Anterior cingulate cortex (tissue), 58 donors: ENCODE measurements at places on chromosomes 4 and X.

- no peak for DNase-seq
Measured at GRCh38 chr4:85302756-85303155, 172.2 kb upstream of the ARHGAP24 start.

DNA sequence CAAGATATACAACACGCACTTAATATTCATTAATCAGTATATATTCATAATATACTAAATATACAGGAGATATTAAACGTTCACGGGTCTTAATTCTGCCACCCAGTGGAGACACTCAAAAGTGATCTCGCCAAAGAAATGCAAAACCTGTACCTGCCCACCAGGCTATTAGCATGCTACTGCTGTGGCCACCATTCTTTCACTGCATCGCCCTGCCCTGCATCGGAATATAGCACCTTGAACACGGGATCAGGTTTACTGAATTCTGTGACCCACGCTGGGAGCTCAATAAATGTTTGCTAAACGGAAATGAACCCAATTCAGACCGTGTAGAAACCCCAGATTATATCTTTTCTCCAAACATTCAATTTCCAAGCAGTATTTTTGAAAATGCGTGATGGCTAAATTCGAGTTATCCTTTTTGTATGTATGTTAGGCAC is 840 bp upstream of the CLCN3 start:
- DNase-seq = peak; percentile 50

DNA sequence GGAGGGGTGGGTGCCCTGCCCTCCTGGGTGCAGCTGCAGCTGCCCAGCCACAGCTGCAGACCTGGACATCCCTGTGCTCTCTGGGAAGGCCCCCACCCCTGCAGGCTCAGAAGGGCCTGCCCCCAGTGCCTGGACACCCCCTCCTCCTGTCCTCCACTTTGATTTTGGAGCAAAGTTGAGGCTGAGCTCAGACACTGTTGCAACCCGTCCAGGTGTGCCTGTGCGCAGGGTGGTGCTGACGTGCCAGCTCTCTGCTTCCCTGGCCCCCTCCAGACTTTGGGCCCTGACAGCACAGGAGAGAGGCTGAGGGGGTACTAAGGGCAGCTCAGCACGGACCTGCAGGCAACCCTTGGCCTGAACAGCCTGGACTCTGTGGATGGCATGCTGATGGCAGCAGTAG is 750.3 kb downstream of the ARAP2 start:
- no peak for DNase-seq

DNA sequence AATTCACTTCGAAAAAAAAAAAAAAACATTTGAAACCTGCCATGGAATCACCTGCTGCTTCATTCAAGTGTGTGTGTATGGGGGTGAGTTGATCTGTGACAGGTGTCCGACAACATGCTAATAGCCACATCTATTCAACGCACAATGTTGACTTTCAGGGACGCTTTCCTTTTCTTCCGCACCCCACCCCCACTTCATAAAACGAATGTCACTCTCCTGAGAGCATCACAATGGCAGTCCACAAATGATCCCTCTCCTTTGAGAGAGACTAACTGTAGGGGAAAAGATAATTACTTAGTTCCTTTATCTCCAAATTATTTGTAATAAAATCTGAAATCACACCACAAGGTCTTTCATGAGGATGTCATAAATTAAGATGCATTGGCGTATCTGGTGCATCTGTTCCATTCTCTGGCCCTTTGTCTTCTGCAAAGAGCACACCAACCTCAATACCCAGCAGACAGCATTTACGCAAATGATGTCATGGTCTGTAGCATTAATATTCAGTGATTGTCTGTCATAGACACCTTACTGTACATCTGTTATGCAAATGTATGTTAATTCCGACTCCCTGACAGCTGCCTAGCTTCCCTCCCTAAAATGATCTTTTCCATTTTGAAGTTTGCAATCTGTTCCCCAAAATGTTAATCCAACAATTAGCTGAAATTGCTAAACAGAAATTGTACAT is 640.0 kb upstream of the BOD1L1 start:
- DNase-seq = no peak

GRCh38 chr4:138665851-138666250 is 349.7 kb upstream of the NOCT start:
- DNase-seq = no peak

DNA sequence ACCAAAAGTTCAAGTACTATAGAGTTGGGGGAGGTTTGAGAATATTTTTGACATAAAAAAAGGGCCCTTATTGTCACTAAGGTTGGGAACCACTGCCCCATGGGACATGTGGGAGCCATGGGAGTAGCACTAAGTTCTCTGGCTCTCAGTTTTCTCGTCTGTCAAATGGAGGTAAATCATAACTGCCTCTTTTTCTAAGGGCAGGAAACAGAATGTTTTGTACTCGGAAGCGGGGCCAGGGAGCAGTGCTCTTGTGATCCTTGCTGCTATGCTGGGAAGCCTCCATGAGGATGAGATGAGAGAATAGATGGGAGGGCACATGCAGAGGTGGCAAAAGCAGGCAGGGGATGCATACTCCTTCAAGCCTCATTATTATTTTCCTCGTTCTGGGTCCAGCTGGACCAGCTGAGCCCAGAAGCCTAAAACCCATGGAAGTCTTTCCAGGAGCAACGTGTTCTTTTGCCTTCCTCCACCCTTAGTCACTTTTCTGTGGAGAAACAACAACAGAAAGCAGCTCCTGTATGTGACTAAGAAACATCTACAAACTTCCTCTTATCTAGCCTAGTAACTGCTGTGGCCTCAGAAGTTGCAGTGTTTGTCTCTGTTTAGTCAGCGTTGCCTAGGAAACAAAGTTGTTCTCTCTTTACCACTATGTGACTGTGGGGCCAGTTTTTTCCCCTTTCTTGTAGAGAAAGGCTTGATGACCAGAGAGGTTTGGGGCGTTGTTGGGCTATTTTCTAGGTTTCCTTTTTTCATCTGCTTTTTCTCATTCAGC is 64.8 kb downstream of the TSC22D3 start:
- DNase-seq = no peak

DNA sequence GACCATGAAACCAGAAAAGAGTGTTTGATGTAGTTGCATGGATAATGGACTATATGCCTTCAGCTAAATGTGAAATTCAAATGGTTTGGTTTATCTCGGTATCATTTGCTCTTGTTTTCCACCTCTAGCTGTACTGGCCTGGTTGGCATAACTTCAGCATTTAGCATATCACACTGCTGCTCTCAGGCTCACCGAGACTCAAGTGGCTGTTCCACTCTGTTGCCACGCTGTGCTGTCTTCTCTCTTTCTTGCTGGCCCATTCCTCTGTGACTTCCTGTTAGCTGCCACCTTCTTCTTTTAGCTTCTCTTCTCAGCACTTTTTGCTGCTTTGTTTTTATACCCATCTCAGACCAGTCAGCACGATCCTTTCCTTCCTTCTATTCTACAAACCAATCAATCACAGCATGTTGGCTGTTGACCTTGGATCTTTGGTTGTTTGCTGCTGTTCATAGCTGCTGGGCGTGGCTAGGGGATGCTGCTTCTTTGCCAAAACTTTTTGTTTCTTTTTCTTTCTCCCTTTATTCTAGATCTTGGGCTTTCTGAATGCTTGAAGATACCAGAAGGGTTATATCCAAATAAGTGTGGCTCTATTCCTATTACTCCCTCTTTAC is 24.0 kb downstream of the INTS6L start:
- no peak for DNase-seq

- DNase-seq = no peak
Measured at GRCh38 chr4:100428051-100428450, 89.8 kb downstream of the EMCN start.

GRCh38 chrX:119132961-119133360 is 5.3 kb upstream of the KIAA1210 start:
- no peak for DNase-seq

- DNase-seq = no peak
Measured at GRCh38 chrX:13094374-13094773, 50.0 kb upstream of the FAM9C start.

GRCh38 chr4:99536848-99537247 is 26.0 kb downstream of the C4orf17 start:
- DNase-seq = no peak
